Umbilical cord (tissue), 2 donors: ENCODE measurements at places on chromosomes 5 and 9.

DNA sequence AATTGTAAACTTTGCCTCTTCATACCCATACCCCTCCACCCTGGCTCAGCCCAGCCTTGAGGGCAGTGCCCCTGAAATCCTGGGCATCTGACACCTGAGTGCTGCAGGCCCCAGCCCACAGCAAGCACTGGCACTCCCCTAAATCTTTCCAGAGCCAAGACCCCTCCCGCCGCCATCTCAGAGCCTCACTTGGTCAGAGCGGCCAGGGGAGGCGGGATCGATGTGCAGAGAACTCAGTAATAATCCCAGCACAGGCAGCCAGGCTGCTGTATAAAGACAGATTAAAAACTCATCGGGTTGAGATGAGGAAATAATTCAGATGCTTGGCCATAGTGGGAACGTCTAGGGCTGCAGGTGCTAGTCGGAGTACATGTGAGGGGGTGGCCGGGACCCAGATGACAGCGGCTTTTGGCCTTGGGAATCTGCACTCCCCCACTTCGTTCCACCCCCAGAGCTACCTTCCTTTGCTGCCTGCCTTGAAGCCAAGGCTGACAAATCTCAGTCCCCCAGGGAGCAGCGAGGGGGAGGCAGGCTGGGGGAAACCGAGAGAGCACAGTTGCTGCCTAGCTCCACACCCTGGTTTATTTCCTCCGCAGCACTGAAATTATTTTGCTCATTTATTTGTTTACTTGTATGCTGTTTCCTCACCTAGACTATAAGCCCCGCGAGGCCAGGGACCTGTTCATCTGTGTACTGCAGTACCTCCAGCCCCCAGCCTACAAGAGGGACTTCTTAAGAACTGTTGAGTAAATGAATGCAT is 19.5 kb upstream of the ARAP3 start:
- DNase-seq: no peak

- DNase-seq: no peak
Measured at GRCh38 chr5:126415789-126416188, 7.4 kb upstream of the GRAMD2B start.

GRCh38 chr5:16536246-16536645 is 70.6 kb upstream of the ZNF622 start:
- DNase-seq: no peak

GRCh38 chr9:86788456-86788855 is 158.8 kb downstream of the GAS1 start:
- no peak for DNase-seq

DNA sequence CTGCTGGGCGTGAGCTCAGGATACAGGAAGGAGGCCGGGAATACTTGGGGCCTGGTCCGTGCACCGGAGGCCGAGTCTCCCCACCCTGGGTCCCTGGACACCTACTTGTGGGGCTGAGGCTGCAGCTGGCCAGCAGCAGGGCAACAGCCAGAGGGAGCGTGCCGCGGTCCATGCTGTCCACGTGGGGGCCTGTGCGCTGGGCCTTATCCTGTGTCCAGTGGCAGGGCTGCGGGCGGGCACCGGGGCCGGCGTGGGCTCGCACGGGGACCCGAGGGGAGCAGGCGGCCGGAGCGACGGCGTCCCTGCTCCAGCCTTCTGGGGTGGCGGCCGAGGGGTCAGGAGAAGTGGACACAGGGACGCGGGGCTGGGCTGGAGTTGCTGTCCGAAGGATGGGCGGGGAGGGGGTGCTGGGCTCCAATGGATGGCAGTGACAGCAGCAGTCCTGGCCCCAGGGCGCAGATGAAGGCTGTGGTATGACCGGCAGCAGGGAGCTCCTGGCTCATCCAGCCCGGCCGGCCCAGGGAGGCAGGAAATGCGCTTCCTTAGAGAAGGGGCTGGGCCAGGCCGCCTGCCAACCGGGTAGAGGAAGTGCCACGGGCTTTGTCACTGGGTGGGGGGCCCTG is at the start of gene ENG:
ENG (minus strand) TSS at position 475 of the 623 bp plus-strand sequence; CDS start at position 172, 303 bp downstream.
- DNase-seq: peak; percentile 79

DNA sequence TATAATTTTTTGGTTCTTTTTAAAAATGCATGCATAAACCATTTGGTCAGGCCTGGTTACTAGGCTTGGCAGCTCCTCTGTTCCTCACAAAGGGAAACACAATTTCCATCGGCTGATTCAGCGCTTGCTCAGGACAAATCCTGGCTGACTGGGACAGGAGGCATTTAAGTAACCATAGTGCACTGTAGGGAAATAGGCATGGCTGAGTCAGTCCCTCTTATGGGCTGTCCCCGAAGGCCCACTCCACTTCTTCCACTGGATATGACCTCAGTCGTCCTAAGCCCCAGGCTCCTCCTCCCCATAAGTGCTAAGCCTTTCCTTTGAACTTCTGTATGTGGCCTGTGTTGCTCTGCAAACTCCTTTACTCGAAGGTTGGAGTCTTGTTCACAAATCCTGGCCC is 71.2 kb upstream of the GLIS3 start:
- peak; percentile 3 for DNase-seq

DNA sequence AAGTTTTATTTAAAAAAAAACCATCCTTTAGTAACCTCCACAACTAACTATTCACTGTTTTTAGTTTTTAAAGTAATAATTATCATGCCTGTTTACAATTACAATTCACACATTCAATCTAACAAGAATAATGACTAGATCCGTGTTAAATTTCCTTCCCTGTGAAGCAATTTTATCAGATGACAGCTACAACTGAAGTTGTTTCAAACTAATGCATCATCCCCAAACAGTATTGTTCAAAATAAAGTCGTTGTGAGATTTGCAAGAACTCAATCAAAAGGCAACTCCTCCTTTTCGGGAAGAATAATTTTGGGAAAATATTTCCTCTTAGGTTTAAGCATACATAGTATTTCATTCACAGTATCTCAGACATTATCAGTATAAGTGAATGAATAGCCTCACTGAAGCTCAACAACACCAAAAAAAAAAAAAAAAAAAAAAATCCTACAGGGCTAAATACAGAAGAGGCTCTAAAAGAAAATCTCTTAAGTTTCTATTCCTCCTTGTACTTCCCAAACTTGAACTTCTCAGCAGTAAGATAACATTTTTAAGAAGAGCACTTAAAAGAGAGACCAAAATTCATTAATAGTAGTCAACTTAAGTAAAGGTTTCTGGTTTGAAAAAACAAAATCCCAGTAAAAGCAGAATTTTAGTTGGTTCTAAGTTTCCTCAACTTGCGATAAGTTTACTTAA is 9.4 kb downstream of the C9orf72 start:
- no peak for DNase-seq

DNA sequence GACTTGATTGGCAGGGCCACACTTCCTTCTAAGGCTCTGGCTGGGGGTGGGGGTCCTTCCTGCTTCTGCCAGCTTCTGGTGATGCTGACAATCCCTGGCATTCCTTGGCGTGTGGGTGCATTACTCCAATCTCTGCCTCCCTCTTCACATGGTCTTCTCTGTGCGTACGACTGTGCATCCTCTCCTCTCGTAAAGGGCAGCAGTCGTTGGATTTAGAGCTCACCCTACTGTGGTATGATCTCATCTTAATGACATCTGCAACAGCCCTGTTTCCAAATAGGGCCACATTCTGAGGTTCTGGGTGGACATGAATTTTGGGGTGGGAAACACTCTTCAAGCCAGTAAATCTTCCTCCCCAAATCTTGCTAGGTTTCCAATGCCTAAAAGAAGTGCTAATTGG is 36.8 kb downstream of the ROPN1L start:
- no peak for DNase-seq

- DNase-seq: no peak
Measured at GRCh38 chr9:126393876-126394275, 67.2 kb downstream of the MVB12B start.

DNA sequence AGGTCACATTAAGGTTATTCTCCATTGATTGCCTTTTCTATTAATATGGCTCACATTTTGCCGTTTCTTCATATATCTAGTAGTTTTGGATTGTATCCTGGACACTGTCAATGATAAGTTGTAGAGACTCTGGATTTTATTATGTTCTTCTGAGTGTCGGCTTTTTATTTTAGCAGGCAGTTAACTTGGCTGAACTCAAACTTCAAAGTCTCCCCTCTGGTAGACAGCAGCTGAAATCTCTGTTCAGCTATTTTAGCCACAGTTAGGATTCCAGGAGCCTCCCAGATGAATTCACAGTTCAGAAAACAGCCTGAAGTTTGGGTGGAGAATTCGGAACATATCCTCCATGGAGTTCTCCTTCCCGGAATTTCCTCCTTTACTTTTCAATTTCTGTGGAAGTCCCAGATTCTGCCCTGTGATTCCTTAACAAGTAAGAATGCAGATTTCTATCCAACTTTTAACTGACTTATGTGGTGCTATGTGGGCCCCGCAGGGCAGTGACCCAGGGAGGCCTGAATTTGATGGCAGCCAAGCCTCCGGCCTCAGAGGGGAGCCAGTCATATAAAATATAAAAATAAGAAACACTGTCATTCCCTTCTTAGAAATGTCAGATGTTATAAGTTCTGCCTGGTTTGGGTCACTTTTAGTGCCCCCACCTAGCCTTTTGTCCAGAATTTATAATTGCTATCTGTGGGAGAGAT is 39.3 kb upstream of the MVB12B start:
- no peak for DNase-seq

- DNase-seq: no peak
Measured at GRCh38 chr5:66139318-66139712, 4.8 kb upstream of the SREK1 start.

- peak; percentile 21 for DNase-seq
Measured at GRCh38 chr5:118326481-118327045, 661.8 kb downstream of the DTWD2 start.

GRCh38 chr5:56289602-56289987 is 56.5 kb upstream of the ANKRD55 start:
- no peak for DNase-seq

DNA sequence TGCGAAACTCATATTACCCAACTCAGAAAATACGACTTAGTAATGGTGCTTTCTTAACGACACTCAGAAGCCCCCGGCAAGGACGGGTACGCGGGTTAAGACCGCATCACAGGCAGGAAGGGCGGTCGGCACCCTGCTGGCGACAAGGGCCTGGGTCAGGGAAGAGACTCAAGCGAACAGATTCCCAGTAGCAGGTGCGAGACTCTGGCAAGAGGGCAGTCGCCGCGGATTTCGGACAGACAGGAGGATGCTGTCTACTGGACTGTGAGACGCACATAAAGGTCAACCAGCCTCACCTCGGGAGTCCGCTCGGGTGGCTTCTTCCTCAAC is 398 bp downstream of the RAPGEF6 start:
- no peak for DNase-seq

DNA sequence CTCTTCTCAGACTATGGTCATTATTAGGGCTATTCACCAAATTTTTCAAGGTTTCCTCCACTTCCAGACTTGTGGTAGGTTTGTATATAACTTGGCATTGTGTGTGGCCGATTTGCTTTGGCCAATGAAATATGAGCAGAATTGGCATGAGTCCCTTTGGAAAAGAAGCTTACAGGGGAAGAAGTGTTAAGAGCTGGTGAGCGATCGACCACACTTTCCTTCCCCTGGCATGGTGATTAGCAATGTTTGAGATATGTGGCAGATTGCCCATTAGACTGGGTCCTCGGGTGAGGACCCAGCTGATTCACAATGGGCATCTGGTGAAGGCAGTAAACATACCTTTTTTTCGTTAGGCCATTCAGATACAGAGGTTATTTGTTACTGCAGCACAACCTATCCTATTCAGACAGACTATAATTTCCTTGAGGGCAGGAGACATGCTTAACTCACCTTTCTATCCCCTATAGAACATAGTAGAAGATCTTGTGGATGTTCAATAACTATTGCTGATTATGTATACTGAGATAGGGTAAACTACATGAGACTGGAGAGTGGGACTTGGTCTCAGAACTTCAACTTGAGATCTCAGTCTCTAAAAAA is 62.8 kb upstream of the KLF9 start:
- DNase-seq: no peak

DNA sequence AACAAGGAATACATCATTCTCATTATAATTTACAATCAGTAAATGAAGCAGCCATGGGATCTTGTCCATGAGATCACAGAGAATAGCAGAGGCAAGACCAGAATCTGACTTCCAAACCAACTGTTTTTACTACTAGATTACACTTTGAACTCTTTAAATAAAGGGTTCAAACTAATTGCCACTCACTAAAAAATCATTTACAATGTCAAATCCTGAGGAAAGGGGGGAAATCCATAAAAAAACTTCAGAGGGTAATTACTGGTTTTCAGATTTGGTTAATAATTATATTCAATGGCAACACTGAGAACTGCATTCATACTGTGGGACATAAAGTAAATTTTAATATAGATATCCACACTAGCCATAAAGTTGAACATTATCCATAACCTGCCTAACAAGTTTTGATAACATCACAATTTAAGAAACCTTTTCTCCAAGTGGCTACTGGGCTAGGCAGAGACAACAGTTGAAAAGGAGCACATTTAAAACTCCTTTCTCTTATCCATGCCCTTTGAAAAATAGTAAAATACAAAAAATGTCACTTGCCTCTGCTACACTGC is 15.9 kb downstream of the PLPP1 start:
- no peak for DNase-seq

GRCh38 chr5:173554989-173555705 is 61.3 kb downstream of the BOD1 start:
- DNase-seq: no peak

- no peak for DNase-seq
Measured at GRCh38 chr5:129511291-129511690, 51.2 kb downstream of the ADAMTS19 start.

DNA sequence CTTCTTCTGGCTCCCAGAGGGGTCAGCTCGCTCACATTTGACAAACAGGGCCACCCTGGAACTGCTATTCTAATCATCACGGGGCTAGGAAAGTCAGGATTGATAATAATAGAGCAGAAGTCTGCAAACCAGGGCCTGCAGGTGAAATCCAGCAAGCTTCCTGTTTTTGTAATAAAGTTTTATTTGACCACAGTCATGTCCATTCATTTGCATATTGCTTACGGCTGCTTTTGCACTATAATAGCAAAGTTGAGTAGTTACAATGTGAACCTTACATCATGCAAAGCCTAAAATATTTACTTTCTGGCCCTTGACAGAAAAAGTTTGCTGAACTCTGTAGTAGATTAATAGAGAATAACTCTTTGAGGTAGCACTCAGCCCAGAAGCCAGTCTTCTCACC is 63.2 kb upstream of the CTXN3 start:
- DNase-seq: no peak

DNA sequence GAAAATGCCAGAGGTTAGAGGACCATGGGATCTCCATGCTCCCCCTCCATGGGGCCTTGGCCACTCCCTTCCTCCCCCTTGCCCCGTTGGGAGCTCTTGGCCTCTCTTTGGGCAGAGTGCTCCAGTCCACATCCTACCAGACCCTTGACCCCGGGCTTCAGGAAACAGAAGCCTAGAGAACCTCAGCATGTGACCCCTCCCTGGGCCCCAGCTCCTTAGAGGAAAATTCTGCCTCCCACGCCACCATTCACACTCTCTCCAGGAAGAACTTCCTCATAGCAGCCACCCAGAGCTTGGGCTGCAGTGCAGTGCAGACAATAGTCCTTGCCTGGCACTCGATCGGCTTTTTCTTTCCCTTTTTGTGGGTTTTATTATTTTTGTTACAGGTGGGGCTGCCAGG is 6.0 kb downstream of the LHX6 start:
- no peak for DNase-seq
